ENCODE measurements at places on chromosomes 2 and 18.

- DNase-seq = no peak
Measured at GRCh38 chr2:149715005-149715592, 127.5 kb upstream of the MMADHC start.

GRCh38 chr2:8352989-8353388 is 328.9 kb upstream of the ID2 start:
- no peak for DNase-seq

GRCh38 chr2:96950381-96951124 is 35.8 kb downstream of the FAM178B start:
- DNase-seq = no peak

- no peak for DNase-seq
Measured at GRCh38 chr2:143440411-143441012, 311.3 kb downstream of the ARHGAP15 start.

GRCh38 chr18:11159844-11160243 is 10.5 kb upstream of the PIEZO2 start:
- no peak for DNase-seq

GRCh38 chr18:36181441-36181840 is 5.9 kb upstream of the MOCOS start:
- no peak for DNase-seq

- DNase-seq = no peak
Measured at GRCh38 chr18:28287146-28287545, 110.2 kb upstream of the CDH2 start.

- DNase-seq = no peak
Measured at GRCh38 chr2:217993817-217994463, 8.9 kb downstream of the TNS1 start.

- no peak for DNase-seq
Measured at GRCh38 chr18:62399276-62399675, 74.2 kb downstream of the TNFRSF11A start.

GRCh38 chr2:63628403-63628942 is 39.7 kb downstream of the MDH1 start:
- DNase-seq = no peak

GRCh38 chr2:223929571-223930102 is 15.5 kb downstream of the WDFY1 start:
- no peak for DNase-seq

DNA sequence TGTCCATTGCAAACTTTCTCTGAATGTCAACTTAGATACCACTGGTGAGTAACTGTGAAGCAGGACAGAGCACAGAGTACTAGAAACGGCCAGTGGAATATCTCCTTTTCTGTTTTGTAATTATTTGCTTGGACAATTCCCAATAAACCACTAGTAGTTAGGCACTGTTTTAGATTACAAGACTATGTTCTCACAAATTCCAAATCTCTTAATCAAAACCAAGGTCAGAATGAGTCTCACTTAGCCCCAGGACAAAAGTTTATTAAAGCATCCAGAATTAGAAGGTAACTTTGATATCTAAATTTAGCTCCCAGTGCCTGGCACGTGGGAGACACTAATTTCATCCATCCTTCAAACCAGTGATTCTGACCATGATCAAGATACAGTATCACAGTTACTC is 89.0 kb downstream of the ZNF521 start:
- DNase-seq = no peak

DNA sequence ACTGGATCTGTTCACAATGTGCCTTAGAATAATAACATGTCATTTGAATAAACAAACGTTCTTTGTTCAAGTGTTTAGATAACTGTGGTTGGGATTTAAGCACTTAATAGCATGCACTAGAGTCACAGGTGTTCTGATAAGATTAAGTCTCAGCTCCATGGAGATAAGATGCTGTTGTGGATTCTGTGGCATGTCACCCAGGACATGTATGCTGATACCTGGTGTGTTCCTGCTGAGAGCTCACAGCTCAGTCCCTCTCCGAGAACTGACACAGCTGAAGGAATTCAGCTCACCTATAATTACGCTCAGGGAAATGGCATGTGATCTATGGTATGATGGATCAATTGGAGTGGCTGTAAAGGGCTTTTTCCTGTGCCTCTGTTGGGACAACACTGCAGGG is 75.4 kb upstream of the ST6GAL2 start:
- no peak for DNase-seq

- DNase-seq = no peak
Measured at GRCh38 chr2:58913082-58913726, 672.1 kb upstream of the FANCL start.

DNA sequence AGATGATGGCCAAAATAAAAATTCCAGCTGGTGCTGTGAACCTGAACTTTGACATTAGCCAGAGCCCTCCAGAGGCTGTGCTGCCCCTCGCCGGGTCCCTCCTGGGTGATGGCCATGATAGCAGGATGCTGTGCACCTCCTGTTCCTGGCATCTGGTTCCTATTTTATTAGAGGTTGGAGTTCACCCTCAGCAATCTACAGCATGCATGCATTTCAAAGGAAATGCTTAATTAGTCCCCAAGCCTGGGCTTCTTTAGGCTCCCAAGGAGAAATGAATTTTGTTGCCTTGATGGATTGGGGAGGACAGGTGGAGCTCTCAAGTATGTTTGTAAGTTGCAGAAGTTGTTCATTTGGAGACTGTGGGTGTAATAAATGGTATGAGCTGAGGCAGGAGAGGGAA is 166.9 kb downstream of the GLI2 start:
- DNase-seq = no peak

GRCh38 chr2:143252138-143252907 is 123.1 kb downstream of the ARHGAP15 start:
- no peak for DNase-seq

GRCh38 chr2:30781451-30781850 is 25.8 kb downstream of the CAPN13 start:
- DNase-seq = no peak

DNA sequence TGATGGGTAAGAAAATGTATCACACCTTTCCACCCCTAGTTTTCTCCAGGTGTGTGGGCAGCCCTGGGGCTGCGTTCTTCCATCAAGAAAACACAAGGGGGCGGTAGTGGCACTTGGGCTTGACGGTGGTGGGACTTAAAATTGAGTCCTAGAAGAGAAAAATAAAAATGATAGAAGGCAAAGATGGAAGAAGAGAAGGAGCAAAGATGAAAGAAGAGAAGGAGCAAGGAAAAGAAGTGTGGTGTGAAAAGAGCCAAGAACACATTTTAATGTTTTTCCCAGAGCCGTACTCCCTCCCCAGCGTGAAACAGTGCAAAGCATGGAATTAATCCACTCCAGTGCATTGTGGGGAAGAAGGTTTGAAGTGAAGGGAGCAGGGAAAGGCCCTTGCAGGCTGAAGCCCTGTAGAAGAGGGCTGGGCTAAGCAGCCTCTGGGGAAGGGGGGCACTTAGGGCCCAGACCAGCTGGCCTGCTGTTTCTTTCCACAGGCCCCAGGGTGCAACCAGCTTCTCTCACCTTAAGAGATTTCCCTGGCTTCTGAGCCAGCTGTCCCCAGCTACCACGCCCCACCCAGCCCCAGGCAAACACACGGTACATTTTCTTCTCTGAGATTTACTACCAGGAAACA is 256.8 kb downstream of the RNF152 start:
- DNase-seq = no peak

GRCh38 chr2:182784058-182784706 is 68.1 kb downstream of the DNAJC10 start:
- DNase-seq = no peak

DNA sequence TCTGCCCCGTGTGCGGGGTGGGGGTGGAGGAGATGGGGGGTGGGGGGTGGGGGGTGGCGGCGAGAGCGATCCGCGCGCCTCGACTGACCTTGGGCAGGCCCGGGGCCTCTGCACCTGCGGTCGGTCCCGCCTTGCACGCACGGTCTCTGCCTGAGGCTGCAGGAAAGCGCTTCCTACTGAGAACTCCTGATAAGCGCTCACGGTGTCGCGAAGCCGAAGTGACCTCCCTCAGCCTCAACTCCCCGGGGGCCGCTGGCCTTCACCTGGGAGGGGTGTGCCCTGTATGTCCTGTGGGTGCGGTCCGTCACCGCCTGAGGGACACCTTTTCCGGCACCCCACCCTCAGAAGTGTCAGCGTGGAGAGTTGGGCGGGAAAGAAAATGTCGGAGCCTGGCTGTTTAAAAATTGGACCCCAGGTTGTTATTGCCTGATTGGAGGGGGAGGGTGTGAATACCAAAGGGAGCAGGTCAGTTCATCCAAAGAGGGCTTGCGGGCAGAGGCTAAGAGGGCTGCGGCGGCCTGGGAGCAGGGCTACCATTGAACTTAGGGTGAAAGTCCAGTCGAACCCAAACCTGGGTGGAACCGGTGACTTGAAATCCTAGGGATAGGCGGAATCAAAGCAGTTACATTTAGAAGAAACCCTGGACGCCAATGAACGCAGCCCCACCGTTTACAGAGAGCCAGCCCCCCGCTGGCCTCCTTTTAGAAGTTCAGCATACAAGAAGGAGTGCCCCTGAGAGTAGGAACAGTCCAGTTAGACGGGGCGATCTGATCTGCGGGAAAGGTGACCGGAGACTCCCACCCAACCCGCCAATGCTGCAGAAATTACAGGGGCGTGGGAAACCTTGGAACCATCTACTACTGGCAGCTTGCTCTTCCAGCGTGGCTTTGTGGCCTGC is 1.2 kb downstream of the MAL start:
- no peak for DNase-seq

DNA sequence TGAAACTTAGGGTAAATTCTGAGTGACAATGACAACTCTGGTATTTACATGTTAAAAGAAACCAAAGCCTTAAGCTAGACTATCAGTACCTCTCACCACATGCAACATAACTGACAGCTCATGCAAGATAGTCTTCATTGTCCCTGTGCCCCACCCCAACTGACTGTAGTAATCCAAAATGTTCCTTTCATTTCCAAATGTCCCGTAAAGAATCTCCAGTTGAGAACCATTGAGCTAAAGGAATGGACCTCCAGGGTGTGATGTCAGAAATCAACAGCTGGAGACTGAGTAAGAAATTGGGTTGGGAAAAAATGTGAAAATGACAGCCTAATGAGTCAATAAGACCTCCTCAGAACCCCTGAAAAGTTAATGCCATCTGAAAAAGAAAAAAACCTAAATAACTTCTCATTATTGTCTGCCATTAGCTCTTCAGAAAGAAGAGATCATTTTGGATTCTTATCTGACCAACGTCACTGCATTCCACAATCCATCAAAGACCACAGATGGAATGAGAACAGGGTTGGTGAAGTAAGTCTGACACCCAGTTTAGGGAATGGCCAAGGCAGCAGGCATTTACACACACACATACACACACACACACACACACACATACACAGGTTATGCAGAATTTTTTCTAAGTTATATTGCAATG is 51.7 kb upstream of the ACVR2A start:
- DNase-seq = no peak

DNA sequence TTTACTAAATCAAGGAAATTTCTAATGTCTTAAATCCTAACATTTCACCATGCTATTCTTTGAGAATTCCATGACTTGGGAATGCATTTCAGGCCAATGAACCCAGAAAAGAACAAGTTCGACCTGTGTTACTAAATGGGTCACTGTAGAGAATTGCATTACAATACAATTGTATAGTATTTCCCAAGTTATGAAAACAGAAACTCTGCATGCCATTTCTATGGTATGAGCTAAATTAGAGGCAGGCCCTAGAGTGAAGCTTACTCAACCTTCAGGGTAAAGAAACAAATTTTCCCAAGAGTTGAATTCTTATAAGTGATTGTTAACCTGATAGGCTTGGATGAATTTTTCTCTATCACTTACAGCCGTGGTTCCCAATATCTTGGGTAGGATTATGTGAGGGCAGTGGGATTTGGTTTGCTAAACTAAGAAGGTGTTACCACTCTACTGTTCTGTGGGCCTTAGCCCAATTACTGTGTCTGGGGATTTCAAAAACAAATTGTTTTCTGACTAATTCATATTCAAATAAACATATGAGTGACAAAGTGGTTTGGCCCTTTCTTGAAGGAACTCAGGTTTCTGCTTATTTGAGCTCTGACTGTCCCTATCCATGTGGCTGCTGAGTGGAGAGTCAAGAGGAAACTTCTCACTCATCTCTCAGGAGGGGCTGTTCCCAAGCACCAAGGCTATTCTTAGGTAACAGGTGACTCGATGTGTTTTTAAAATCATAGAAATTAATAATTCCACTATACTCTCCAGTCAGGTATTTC is 11.2 kb upstream of the SERPINB7 start:
- DNase-seq = no peak

GRCh38 chr2:28333606-28334526 is 58.8 kb upstream of the FOSL2 start:
- no peak for DNase-seq

GRCh38 chr2:18788592-18788991 is 199.2 kb upstream of the NT5C1B start:
- DNase-seq = no peak

DNA sequence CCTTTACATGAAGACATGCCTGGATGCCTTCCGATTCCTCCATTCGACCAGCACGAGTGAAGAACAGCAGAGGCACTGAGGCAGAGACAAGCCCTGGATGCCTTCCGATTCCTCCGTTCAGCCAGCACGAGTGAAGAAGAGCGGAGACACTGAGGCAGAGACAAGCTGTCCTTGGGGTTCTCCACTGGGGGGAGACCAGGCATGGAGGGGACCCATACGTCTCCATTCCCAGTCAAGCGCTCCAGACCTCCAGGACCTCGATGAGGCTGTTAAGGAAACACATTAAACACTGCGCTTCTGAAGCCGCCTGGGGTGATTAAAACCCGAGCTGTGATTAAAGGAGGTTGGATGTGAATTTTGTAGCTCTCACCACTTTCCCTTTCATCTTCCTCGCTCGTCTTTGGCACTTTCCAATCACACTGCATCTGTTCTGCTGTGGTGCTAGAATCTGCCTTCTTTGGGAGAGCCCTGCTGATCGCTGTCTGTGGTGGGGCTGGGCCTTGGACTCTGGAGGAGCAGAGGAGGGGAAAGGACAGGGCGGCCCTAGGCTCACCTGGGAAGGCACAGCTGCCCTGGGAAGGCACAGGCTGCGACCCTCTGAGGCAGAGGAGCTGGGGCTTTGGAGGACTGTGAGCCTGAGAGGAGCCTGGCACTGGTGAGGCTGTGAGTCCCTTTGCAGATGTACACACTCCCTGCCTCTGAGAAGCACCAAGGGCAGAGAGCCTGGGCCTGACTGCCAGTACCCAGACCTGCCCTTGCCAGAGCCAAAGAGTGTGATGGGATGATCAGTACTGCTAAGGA is 463.1 kb upstream of the HS6ST1 start:
- DNase-seq = no peak

GRCh38 chr2:111707700-111708099 is 176.3 kb downstream of the ANAPC1 start:
- no peak for DNase-seq

DNA sequence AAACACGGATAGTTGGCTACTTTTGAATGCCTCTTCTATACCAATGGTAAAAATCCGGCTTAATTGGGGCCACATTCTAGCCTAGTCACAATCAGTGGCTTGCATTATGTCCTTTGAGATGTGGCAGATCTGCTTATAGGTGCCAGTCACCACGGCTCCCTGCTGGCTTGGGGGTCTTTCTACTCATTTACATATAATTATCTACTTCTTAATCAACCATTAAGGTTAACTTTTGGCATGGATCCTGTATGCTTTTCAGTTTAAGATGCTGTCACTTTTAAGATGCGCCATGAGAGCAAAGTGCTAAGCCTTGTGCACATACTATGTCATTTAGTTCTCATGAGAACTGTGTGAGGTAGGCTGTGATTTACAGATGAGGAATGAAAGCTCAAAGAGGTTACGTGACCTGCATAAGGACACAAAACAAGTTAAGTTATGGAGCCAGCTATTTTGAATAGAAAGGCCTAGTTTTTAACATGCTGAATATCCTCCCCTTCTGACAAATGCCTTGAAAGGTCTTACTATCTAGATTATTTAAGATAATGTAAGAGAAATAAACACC is 4.1 kb downstream of the NEDD4L start:
- DNase-seq = no peak

Measured in stimulated activated CD8-positive, alpha-beta memory T cell treated with anti-CD3 and anti-CD28 coated beads, Interleukin-4, amount 100 ng/mL, for 4 hours (primary cell).